Left lung (tissue), 14 donors: ENCODE measurements at places on chromosomes 7 and 10.

- peak; percentile 53 for DNase-seq
Measured at GRCh38 chr7:137354396-137354795, 10.9 kb upstream of the PTN start.

- no peak for DNase-seq
Measured at GRCh38 chr10:33231621-33232350, 102.7 kb downstream of the NRP1 start.

- DNase-seq = no peak
Measured at GRCh38 chr7:8212638-8213037, 49.3 kb downstream of the ICA1 start.

GRCh38 chr7:8386926-8387550 lies 46.4 kb upstream of the NXPH1 start:
- no peak for DNase-seq

DNA sequence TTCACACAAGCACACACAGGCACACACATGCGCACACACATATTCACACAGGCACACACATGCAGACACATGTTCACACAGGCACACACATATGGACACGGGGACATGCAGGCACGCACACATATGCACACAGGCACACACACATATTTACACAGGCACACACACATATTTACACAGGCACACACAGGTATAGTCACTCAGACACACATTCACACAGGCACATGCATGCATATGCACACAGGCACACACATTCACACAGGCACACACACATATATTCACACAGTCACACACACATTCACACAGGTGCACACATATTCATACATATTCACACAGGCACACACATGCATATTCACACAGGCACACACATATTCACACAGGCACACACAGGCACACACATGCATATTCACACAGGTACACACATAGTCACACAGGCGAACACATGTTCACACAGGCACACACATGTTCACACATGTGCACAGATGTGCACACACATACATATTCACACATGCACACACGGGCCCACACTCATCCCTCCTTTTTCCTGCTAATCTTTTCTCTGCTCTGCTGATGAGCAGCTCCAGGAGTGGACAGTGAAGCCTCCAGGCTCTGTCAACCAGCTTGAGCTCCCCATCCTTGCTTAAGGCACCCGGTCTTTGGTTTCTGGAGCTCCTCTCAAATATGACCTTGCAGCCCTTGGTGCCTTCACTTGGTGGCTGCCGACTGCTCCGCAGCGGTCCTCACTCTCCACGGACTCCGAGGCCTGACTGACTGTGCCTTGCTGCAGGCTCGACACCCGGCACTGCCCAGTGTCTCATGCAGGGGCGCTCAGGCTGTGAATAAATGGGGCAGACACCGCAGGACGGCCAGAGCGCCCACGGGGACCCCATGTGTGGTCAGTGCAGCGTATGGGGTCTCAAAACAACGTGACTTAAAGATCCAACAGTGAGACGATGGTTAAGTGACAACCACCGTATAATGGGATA lies 581.2 kb upstream of the MGMT start:
- no peak for DNase-seq

- no peak for DNase-seq
Measured at GRCh38 chr7:43260980-43261878, 148.8 kb downstream of the HECW1 start.

GRCh38 chr7:130096243-130096827 lies 26.0 kb downstream of the KLHDC10 start:
- DNase-seq = no peak

DNA sequence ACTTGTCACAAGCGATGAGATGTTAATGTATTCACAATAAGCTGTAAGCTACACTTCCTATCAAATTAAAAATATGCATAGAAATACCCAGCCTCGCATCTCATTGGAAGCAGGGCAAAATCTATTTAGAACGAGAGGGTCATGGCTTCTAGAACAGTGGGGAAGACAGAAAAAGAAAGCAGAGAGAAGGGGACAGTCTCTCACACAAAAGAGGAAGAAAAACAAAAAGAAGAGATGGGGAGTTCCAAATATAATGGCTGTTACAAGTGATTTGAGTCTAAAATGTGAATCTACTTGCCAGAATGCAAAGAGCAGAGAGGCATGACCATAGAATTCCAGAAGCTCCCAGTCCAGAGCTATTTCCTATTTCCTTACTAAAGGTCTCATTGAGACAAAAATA lies 13.8 kb downstream of the LRRN3 start:
- no peak for DNase-seq

- DNase-seq = no peak
Measured at GRCh38 chr10:11236234-11236633, 218.6 kb downstream of the CELF2 start.

- DNase-seq = no peak
Measured at GRCh38 chr7:93146472-93147141, 1.6 kb downstream of the SAMD9L start.

- DNase-seq = no peak
Measured at GRCh38 chr10:76717141-76717540, 920.5 kb downstream of the KCNMA1 start.

GRCh38 chr7:31782411-31782991 lies 95.5 kb downstream of the PPP1R17 start:
- no peak for DNase-seq

DNA sequence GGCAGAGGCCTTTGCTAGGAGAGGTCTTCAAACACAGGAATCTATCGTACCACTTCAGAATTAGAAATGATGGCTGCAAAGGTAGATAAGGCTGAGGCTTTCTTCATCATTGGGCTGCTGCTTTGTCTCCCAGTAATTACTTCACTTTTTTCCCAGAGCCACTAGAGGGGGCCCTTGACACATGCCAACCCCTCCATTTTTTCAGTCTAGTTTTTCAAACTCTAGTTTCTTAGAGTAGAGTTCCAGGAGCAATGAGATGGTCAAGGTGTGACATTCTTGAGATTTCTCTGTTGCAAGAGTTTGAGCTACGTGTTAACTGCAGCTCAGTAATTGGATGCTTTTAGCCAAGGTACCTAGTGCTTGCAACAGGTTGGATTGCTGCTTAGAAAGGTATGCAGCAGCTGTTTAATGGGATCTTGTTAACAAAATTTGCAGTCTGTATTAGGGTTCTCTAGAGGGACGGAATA lies 33.8 kb upstream of the RBM20 start:
- DNase-seq = peak; percentile 69

GRCh38 chr7:131974671-131975070 lies 418.2 kb upstream of the PODXL start:
- DNase-seq = no peak

DNA sequence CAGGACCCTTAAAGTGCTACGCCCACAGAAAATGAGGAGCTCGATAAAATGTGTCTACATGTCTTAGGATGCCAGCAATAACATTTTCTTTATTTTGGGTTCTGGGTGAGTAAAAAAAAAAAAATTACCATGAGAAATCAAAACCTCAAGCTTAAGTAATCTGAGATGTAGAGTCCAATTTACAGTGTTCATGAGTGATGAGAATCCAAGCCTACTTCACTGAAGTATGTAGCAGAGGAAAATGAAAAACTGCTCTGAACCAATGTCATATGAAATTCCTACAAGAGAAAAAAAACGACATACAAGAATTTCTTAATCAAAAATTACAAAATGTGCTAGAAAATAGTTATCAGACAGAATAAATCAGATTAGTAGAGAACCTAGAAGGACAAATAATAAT lies 274.4 kb downstream of the HTR7 start:
- DNase-seq = no peak

GRCh38 chr10:79298403-79299244 lies 48.6 kb upstream of the PPIF start:
- no peak for DNase-seq

DNA sequence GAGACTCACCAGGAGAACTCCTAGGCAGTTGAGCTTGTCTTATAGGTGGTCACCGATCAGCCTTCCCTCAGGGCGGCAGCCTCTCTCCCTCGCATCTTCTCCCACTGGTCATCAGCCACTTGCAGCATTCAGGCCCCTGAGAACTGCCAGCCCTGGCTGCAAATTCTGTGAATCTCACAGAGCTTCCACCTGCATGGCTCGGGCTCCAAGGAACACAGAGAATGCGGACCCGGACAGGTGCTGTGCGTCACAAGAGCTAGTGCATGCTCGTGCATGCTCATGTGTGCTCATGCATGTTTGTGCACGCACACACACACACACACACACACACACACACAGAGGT lies 176.9 kb downstream of the ARHGAP12 start:
- no peak for DNase-seq

DNA sequence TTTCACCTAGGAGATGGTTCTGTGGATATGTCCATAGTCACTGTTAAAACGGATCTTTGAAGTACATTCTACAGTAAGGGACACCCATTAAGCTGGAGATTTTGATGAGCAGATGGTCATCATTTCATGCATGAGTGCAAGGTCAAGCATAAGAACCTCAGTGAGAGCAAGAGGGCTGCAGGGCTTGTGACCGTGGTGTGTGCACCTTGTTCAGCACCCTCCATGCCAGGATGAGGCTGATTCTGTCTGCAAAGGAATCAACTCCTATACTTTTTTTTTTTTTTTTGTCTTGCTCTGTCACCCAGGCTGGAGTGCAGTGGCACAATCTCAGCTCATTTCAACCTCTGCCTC lies 17.6 kb downstream of the PDSS1 start:
- no peak for DNase-seq

GRCh38 chr10:73762915-73763314 lies 18.7 kb downstream of the SEC24C start:
- DNase-seq = no peak

- no peak for DNase-seq
Measured at GRCh38 chr10:106826716-106827115, 337.8 kb downstream of the SORCS1 start.

- DNase-seq = no peak
Measured at GRCh38 chr10:52318822-52319464, 4.9 kb downstream of the DKK1 start.

DNA sequence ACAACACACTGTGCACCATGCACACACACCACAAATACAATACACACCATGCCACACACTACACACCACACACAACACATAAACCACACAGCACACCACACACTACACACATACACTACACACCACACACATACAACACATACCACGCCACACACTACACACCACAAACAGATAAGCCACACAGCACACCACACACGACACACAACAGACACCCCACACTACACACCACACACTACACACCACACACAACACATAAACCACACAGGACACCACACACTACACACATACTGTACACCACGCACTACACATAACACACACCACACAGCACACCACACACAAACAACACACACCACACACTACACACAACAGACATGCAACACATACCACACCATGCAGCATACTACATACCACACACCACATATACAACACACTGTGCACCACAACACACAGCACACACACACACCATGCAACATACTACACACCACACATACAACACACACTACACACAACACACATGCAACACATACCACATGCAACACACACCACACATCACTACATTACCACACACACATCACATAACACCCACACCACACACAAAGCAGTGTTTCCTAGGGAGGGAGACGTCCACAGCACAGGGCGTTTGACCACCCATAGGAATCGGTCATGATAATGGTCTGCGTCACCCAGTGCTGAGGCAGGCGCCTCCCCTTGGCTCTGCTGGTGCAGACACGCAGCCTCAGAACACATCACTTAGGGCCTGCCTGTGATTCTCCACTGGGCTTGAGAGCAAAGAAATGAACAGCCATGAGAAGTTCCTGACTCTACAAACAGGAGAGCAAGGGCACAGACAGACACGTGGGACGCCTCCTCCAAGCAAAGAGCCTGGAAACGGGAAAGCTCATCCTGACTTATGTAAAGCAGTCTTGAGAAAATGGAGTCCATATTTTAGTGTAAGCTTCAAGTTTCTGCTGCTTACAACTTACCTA lies 458.3 kb downstream of the PTPRN2 start:
- no peak for DNase-seq

DNA sequence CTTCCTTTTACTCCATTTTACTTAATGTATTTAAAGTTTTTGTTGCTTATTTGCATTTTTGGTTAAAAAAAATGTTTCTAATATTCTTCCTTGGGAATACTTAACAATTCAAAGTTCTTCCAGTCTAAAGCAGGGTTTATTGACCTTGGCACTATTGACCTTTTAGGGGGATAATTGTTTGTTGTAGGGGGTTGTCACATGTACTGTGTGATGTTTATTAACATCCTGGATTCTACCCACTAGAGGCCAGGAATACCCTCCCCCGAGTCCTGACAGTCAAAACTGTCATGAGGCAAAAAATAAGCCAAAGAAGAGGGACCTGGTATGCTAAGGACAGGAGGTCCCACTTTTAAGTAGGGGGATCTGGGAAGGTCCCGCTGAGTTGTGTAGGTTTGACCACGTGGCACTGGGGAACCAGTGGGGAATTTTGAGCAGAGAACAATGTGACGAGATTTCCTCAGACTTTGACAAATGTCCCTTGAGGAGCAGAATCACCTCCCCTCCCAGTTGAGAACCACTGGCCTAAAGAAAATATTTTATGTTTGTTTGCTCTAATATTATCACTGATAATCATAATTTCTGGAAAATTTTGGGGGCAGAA lies 178.3 kb upstream of the PRR15 start:
- DNase-seq = no peak

DNA sequence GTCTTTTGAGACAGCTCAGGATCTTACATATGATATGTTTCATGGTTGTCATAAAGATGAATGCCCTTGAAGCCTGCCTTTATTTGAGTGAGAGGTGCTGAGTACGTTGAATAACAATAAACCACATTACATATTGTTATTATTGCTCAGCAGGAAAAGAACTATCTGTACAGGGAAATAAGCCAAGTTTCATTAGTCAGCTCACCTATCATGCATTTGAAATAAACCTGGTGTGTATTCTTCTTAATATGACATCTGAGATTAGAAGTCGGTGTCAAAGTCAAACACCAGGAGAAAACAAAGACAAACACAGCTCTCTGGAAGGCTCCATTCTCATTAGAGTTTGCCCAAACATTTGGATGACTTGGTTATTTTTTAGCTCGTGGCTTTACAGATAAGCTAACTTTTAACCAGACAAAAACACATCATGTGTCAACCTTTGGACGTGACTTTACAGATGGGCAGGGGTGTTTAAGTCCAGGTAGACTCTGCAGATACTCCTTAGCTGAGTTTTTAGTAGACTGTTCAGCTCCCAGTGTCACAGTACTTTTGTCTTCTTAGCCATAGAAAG lies 71.2 kb upstream of the AOAH start:
- DNase-seq = no peak

- no peak for DNase-seq
Measured at GRCh38 chr10:117519879-117520278, 22.7 kb upstream of the EMX2 start.

GRCh38 chr10:123548770-123549169 lies 117.4 kb upstream of the GPR26 start:
- no peak for DNase-seq

DNA sequence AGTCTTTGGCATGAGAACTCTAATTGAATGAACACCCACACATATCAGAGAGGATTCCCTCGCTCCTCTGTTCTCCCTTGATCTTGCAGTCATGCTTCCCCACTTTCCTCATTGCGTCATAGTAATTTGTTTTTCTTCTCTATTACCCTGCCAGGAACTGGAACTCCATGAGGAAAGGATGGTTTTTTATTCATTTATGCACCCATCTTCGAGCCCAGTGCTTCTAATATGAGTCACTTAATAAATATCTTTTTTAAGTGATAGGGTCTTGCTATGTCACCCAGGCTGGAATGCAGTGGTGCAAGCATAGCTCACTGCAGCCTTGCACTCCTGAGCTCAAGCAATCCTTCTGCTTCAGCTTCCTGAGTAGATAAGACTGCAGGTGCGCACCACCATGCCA lies 83.5 kb downstream of the OTUD1 start:
- DNase-seq = no peak
